ENCODE measurements at places on chromosomes 12 and 14. TPM values are rescaled to one million over a fixed set of nuclear protein-coding genes. Genes with fewer than 3 reads are reported as not detected.

The SRRM4 gene
- total RNA-seq = not detected

The REP15 gene
- total RNA-seq = 2.1 TPM

GRCh38 chr12:110270125-110270962, 10.7 kb upstream of the ATP2A2 start:
- no peak for DNase-seq

DNA sequence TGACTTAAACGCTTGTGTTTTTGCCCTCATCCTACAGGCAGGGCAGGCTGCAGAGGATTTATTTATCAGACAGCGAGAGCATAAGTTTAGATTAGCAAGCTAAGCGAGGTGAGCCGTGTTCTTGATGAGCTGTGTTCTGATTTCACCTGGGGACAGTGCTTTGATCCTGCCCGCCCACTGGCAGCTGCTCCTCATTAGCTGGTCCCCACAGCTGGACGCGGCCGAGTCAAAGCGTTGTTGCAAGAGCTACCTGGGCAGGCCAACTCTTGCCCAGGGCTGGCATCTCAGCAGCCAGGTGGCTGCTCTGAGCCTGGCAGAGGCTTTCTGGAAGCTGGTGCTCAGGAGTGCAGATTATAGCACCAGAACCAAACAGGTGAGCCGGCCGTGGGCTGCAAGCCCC, 46.8 kb upstream of the BEGAIN start:
- DNase-seq = no peak

GRCh38 chr12:19002216-19002615, 127.3 kb upstream of the PLEKHA5 start:
- DNase-seq = no peak

Data from liver (tissue), 10 donors.